ENCODE measurements at places on chromosomes 5 and 9. TPM values are rescaled to one million over a fixed set of nuclear protein-coding genes. Genes with fewer than 3 reads are reported as not detected.

DNA sequence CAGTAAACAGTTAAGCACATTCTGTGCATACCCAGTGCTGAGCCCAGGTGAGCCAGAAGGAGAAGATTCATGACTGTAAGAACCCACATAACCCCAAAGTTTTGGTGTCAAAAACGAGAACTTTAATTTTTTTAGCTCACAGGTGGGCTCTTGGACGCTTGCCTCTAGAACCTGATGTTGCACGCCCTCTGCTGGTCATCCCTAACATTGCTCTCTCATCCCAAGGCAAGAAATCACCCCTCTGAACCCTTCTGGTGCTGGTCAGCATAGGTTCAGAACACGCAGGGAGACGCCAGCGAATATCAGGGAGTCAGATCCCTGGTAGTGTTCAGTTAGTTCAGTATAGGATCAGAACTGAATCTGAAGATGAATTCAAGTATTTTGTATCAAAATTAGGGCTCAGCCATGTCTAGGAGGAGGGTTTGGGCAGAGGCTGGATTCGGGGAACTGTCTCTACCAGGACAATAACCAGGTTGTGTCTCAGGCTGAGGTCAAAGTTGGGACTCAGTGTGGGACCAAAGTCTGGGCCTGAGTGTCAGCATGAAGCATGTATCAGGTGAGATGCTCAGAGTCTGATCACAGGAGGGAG is 4.1 kb upstream of the DNAJB5 start:
- DNase-seq = no peak

DNA sequence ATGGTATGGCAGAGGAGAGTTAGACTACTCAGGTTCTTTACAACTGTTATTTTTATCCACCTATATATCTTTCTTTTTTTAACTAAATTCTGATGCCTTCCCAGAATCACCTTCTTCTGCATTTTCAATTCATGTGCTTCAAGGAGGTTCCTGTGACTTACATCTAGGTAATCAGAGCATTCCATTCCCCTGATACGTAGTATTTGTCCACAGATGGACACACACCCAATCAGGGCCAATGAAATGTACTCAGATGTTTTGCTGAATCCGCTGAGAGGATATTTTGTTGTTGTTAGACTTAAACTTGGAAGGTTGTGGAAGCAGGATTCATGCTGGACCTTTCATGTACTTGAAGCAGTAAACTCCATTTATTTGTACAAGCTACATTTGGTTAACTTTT is 159.4 kb upstream of the FER start:
- no peak for DNase-seq

- no peak for DNase-seq
Observed at GRCh38 chr5:20619591-20619990, 631.6 kb upstream of the CDH18 start.

DNA sequence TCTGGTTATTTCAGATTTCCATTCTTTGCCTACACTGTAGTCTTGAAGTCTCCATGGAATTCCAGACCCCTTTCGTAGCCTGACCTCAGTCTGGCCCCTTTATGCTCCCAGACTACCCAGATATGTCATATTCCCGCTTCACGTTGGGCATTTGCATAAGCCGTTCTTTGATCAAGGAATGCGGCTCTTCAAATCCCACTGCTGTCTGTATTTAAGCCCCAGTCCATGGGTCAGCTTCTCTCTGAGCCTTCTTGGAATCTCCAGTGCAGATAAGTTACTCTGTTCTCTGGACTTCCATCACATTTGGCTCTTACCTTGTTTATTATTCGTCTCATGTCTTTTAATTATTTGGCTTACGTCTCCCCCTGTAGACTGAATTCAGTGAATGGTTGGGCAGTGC is 97.4 kb downstream of the PARP8 start:
- DNase-seq = no peak

- no peak for DNase-seq
Observed at GRCh38 chr5:168273056-168273980, 18.1 kb upstream of the WWC1 start.

DNA sequence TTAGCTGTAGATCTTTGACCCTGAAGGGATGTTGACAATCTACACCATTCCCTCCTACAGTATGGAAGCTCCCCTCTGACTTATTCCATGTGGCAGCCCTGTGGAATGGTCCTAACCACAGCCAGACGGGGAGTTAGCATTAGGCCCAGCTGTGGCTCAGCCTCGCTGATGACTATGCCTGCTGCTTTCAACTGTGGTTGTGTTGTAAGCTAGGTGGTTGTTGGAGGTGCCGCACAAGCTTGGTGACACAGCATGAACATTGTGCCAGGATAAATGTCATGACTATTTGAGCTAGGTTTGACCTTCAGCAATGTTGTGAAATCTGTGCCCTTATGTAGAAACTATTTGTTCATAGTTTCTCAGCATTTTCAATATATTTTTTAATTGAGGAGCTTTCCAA is 40.6 kb downstream of the SGCD start:
- peak; percentile 80 for DNase-seq

DNA sequence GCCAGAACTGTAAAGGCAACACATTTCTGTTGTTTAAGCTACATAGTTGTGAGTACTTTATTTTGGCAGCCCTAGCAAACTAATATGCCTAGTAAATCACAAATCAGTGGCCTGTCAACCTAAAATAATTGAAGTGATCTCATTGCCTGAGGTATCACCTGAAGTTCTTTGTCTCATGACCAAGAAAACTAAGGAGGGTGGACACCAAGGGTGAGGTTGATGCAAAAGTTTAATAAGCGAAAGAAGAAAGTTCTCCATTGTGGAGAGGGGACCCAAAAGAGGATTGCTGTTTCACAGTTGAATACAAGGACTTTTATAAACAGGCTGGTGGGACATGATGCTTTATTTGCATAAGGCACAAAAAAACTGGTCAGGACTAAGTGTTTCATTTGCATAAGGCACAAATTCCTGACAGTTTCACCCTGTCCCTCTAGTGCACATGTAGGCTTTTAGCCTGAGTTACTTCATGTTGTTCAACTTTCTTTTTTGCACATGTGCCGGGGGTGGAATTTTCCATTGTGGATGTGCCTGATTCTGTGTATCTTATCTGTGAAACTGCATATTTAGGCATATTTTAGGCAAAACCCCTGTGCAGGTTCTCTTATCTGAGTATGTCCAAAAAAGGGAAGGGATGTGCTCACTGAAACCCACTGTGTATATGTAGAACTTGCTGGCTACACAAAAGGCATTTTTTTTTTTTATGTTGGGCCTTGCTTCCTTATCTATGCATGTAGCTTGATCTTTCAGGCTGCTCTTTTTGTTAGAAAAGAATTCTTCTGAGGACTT is 108.6 kb upstream of the RAI14 start:
- DNase-seq = no peak

- no peak for DNase-seq
Observed at GRCh38 chr9:17484906-17485305, 94.0 kb upstream of the SH3GL2 start.

GRCh38 chr5:133385346-133385745 is 227.0 kb downstream of the FSTL4 start:
- DNase-seq = no peak

DNA sequence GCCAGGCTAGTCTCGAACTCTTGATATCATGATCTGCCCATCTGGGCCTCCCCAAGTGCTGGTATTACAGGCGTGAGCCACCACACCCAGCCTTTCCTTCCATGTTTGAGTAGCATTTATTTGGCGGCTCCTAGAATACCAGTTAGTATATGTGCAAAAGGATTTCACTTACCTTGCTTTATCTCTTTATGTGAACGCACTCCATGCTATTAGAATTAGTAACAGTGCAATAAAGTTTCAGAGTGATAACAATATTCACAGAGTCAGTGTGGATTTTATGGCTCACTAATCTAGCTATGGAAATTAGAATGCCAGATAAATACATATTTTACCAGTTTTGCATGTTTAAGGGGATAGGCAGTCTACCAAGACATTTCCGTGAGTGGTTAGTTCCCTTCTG is 74.4 kb upstream of the NIPBL start:
- DNase-seq = no peak

- no peak for DNase-seq
Observed at GRCh38 chr5:56817263-56818014, 2.1 kb downstream of the MAP3K1 start.

- no peak for DNase-seq
Observed at GRCh38 chr5:51829691-51830090, 446.4 kb downstream of the ISL1 start.

GRCh38 chr5:170463426-170463825 is 40.4 kb upstream of the KCNIP1 start:
- no peak for DNase-seq

GRCh38 chr5:93607367-93608258 is 24.6 kb downstream of the NR2F1 start:
- DNase-seq = no peak

DNA sequence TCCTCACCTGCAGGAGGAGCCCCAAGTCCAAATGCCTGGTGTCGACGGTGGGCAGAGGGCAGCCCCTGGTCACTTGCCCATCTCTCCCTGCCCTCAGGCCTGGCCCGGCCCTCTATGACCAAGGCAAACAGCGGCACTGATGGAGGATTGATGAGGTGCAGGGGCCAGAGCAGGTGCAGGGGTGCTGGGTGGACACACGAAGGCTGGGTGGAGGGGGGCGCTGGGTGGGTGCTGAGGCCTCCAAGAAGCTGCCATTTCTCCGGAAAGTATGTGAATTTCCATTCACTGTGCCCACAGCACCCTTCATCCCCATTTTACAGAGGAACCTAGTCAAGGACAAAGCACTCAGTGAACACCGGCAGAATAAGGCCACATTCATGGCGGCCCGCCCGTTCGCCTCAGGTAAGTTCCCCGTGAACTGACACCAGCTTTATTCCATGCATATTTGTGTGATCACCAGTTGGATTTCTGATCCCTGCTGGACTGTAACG is 143.8 kb upstream of the PPP1R26 start:
- no peak for DNase-seq

DNA sequence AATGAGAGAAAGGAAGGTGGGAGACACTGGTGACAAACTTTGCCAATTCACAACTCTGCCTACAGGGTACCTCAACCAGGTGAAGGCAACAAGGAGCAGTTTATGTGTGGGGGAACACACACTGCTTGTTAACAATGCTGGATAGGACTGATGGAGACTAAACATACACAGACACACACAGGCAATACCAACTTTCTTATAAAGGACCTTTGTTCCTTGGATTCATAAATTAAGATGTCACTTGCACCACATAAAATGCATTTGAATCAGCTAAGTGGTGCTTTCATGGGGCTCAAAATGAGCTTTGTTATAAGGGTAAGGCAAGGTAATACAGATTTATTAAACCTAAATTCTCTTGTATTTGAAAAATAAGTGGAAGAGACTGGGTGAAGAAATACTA is 4.0 kb downstream of the TSTD2 start:
- no peak for DNase-seq

GRCh38 chr5:89071941-89072331 is 189.0 kb upstream of the MEF2C start:
- no peak for DNase-seq

- DNase-seq = no peak
Observed at GRCh38 chr9:129595311-129595741, 25.6 kb downstream of the C9orf50 start.

GRCh38 chr5:176530393-176530982 is 6.7 kb downstream of the RNF44 start:
- DNase-seq = no peak

- DNase-seq = no peak
Observed at GRCh38 chr9:83382421-83382820, 155.8 kb downstream of the FRMD3 start.

- DNase-seq = no peak
Observed at GRCh38 chr5:157750320-157750719, 6.8 kb downstream of the LSM11 start.

DNA sequence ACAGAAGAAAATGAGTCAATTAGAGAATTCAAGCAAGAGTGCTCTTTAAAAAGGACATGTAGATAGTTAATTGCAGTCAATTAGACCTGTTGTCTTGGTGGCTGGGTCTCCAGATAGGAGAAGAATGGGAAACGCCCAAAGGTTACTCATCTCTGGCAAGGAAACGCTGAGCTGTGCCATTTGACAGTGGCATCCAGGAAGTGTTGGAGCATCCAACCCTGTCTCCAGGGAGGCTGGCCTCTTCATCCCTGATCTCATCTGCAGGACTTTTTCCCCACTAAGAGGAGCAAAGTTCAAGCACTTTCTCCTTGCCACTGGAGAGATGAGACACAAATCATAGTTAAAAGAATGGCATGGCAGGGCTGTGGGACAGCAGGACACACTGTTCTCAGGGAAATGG is 111.7 kb upstream of the MSX2 start:
- DNase-seq = no peak

GRCh38 chr9:675697-676370 is 165.7 kb upstream of the DMRT1 start:
- DNase-seq = no peak

DNA sequence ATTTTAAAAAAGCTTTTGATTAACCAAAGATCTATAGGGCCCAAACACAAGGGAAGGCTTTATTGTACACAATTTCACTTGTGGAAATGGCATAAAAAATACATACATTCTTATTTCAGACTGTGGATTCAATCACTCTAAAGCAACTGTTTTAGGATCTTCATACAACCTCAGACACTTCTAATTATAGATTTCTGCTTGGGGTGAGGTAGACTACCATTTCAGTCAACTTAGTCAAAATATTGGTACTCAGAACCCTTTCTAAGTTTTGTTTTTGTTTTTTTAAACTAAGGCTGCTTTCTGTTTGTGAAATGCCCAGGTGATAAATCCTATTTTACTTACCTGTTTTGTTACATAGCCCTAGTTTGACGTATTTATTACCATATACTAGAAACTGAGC is 284.5 kb upstream of the RASA1 start:
- no peak for DNase-seq

DNA sequence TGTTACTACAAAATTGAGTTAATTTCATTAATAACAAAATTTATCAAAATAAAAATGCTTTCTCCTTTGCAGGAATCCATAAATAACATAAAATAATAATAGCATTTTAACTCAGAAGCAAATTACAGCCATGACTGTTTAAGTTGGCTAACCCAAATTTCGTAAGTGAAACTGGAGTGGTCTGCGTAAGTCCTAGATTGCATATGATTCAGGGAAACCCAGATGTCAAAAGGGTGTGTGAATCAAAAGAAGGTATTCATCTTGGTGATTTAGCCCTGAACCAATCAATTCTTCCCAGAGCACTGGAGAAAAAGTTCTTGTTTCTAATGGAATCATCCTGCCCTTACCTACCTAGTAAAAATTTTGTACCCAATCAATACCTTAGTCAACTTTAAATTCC is 547.6 kb downstream of the RAB3C start:
- no peak for DNase-seq

CTSV gene
- 0.32 TPM for polyA plus RNA-seq

PLEKHG4B gene
- 1.4 TPM for polyA plus RNA-seq

PTGR1 gene
- polyA plus RNA-seq = 74.9 TPM

DDX4 gene
- polyA plus RNA-seq = not detected

ISL1 gene
- polyA plus RNA-seq = 1.2 TPM

ZNF883 gene
- 1.3 TPM for polyA plus RNA-seq

BTNL3 gene
- polyA plus RNA-seq = not detected

OBP2B gene
- polyA plus RNA-seq = not detected

OR1J2 gene
- polyA plus RNA-seq = 0.64 TPM

KIF4B gene
- not detected for polyA plus RNA-seq

GPR150 gene
- polyA plus RNA-seq = 0.25 TPM

SLC31A1 gene
- polyA plus RNA-seq = 36.6 TPM

SLC23A1 gene
- polyA plus RNA-seq = not detected

All from BJ (cell line).